ENCODE measurements at places on chromosomes 6 and 20.

DNA sequence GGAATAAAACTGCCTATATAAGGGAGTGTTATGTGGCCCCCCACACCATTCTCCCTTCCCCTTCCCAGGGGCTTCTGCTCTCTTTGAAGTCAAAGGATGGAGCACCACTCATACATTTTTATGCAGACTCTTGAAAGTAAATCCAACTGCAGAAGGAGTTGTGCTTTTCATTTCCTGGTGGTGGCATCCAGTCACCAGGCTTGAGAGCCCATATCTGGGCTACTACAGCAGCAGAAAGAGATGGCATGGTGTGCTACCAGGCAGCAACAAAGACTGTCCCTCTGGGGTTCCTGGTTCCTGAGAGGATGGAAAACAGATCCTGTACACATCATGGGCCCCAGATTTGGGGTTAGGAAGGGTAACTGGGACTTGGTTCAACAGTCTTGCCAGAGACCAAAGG, 226.4 kb downstream of the CLIC5 start:
- no peak for DNase-seq

DNA sequence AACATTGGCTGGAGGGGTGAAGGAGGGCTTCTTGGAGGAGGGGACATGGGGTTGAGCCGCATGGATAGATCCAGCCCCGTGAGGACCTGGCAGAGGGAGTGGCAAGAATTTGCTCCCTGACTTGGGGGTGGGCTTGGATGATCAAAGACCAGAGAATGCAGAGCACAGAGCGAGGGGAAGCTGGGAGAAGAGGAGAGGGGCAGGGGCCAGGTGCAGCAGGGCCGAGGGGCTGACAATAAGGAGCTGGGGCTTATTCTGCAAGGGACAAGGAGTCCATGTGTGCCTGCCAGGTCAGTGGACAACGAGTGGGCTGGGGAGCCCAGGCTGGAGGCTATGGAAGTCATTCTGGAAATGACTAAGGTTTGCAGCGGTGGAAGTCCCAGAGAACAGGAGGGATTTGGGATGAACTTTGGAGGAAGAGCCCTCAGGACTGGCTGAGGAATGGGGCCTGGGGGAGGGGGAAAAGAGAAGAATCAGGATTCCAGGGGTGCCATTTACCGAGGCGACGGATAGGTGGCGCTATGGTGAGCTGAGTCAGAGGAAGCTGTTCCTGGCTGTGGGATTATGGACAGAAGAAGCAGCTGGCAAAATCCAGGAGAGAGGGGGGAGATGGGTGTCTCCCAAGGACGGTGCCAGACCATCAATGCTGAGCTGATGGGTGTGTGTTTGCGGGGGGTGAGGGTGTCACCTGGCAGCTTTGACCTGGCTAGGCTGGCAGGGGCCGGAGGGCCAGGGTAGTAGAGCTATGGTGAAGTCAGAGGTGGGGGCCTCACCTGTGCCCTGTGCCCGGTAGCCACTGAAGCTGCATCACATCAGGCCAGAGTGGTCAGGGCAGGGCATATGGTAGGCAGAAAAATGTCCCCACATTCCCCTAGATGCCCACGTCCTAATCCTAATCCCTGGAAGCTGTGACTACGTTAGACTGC, 7.8 kb downstream of the KCNG1 start:
- DNase-seq, result no peak

DNA sequence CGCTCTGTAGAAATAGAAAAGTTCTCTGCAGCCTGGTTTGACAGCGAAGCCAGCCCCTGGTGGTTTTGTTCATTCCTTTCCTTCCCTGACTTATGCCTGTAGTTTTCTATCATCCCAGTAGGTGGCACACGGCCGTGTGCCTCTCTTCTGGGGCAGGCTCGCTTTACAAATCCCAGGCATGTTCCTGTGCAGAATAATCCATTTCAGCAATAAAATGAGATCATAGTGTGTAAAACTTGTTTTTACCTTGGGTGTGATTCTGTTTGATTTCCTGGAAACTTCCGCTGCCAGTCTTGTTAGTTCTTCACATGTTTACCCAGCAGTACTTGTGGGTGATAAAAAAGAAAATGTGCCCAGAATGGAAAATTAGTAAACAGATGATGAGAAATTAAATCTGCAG, 7.4 kb upstream of the INSM1 start:
- DNase-seq, result no peak

- DNase-seq, result no peak
Observed at GRCh38 chr6:81773887-81774286, 21.4 kb upstream of the TENT5A start.

- DNase-seq, result no peak
Observed at GRCh38 chr6:43969158-43969981, 157.9 kb downstream of the MRPL14 start.

DNA sequence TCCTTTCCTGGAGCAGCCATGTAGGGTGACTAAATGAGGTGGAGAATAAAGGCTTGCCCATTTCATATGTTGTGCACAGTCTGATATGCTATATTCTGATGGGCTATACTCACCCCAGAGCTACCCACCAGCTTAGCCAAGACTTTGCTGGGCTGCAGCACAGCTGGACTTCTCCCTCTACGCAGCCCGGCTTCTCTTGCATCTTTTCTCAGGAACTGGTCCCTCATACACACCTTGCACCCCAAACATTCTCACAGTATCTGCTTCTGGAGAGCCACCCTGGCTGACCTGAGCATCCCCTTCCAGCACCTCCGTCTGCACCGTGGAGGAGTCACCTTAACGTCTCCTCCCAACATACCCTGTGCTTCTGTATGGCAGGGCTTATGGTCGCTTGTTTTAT, 150.8 kb upstream of the PMEPA1 start:
- DNase-seq, result no peak

All from psoas muscle (tissue), 8 donors.